Vagina (tissue), 2 donors: ENCODE measurements at places on chromosomes 13 and 19.

- DNase-seq: no peak
Observed at GRCh38 chr13:32426191-32426989, 1.5 kb downstream of the N4BP2L1 start.

- DNase-seq: no peak
Observed at GRCh38 chr19:34475026-34475974, 6.3 kb upstream of the WTIP start.

DNA sequence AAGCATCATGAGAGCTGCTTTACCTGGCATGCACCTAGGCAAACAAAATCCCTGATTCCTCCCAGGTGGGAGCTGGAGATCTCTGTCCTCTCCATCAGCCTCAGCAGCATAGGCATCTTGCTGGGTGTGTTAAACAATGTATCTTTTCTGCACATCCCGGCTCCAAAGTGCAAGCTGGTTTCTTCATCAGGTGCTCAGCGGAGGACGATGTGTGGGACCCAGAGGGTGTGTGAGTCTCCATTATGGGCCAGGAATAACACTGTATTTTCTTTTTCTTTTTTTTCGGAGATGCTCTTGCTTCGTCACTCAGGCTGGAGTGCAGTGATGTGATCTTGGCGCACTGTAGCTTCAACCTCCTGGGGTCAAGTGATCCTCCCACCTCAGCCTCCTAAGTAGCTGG is 9.9 kb downstream of the CNFN start:
- DNase-seq: no peak

DNA sequence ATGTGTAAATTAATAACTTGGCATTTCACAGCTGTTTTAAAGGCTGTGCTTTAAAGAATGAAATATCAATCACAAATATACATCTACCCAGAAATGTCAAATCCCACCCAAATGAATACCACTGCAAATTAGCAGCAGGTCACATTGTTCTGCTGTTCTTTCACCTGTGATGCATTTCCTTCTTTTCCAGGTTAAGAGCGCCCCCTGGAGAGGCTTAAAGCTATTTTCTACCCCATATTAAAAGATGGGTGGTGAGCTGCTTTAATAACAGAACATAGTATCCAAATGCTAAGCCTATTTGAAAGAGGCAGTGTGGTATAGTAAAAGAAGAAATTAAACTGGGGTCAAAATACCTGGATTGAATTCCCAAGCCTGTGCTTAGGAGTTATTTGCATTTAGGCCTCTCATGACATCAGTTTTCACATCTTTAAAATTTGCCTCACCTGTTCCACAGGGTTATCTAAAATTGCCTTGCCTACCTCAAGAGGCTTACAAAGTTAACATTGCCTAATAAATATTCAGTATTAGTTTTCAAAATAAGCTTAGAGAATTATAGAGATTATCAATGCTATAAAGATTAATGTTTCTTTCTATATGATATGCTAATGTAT is 396.9 kb upstream of the SLITRK5 start:
- DNase-seq: no peak

DNA sequence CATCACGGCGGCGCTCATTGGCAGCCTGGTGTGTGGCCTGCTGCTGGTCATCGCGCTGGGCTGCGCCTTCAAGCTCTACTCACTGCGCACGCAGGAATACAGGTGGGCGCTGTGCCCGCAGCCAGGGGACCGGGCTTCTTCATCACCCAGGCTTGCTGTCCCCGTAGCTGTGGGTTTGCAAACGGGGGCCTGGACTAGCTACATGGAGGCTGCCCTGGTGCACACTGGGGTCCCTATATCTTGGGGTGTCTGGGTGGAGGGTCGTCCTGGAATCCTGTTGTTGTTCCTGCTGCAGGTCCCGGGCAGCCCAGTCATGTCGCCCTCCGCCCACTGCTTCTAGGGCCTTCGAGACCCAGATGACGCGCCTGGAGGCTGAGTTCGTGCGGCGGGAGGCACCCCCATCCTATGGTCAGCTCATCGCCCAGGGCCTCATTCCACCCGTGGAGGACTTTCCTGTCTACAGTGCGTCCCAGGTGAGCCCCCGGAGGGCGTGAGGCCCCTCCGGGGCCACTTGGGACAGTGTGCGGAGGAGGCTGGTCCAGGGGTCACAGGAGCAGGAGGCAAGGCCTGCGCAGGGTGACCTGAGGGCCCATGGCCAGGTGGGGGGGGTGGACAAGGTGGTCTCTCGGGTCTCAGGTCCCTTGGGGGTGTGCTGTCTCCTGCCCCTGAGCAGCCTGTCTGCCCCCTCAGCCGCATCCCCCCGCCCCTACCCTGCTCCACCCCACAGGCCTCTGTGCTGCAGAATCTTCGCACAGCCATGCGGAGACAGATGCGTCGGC is 12.3 kb downstream of the LRP3 start:
- no peak for DNase-seq

DNA sequence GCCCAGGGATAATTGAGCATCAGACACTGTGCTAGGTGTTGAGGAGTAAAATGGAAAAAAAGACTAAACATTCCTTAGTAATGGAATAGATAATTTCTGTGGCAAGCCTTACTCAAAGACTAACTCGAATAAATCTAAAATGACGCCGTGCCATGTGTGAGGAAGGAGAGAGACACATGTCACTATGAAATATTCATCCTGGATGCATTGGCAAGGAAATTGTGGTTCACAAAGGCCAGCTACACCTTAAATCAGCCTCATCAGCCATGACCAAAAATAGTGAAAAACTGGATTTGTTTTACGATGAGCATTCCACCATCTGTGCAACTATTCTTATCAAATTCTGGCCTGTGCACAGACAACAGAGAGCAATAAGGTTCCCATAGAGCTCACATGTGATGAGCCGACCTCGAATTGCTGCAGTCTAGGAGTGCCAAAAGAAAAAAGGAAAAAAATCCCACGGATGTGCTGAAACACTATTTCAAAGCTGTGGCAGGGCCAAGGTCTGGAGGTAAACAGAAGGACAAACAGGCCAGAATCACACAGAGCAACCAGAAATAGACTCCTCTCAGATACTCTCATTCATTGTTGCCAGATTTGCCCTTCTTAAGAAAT is 505.7 kb downstream of the EFNB2 start:
- no peak for DNase-seq

GRCh38 chr13:114064450-114065140 is 67.8 kb downstream of the RASA3 start:
- no peak for DNase-seq

DNA sequence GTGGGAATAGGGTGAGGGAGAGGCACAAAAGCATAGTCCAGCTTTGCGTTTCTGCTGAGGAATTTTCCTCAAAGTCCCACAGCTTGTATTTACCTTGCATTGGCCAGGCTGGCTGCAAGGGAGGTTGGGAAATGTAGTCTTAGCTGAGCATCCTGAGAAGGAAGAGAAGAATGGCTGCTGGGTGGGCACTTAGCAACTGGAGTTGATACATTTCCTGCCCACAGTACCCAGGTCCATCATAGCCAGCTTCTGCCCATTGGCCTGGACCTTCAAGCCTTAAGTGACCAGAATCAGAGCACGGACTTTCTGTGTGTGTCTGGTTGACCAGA is 112.4 kb downstream of the SIPA1L3 start:
- DNase-seq: no peak
